ENCODE measurements at places on chromosomes 2 and 18. TPM values are rescaled to one million over a fixed set of nuclear protein-coding genes. Genes with fewer than 3 reads are reported as not detected.

GRCh38 chr2:43226955-43227829 is 786 bp upstream of the ZFP36L2 start:
- no peaks in the 10 kb centered on the region for H3K27me3 ChIP-seq
- peak overlapping the region; percentile 94 for H3K4me3 ChIP-seq
- H3K4me1 ChIP-seq, result peaks cover 7% of the 10 kb centered on the region
- peak; percentile 92 for DNase-seq

DNA sequence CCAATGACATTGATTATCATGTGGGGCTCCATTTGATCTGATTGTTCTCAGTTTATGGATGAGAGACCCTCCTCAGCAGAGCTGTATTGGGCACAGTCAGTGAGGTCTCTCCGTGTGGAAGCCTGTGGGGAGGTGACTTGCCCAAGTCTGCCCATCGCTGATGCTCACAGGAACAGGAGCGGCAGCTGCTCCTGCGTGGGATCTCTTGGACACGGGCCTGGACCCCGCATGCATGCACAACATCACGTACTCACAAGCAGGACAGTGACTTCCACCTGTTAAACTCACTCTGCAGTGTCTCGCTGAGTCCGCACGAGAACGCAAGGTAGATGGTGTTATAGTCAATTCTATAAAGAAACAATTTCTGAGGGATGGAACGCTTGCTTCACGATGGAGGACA is 55.0 kb downstream of the KCNF1 start:
- H3K36me3 ChIP-seq, result no peaks in the 10 kb centered on the region
- no peaks in the 10 kb centered on the region for H3K27me3 ChIP-seq
- H3K4me3 ChIP-seq, result no peak overlapping the region
- H3K27ac ChIP-seq, result no peak overlapping the region
- DNase-seq, result no peak
- H3K4me1 ChIP-seq, result no peaks in the 10 kb centered on the region

DNA sequence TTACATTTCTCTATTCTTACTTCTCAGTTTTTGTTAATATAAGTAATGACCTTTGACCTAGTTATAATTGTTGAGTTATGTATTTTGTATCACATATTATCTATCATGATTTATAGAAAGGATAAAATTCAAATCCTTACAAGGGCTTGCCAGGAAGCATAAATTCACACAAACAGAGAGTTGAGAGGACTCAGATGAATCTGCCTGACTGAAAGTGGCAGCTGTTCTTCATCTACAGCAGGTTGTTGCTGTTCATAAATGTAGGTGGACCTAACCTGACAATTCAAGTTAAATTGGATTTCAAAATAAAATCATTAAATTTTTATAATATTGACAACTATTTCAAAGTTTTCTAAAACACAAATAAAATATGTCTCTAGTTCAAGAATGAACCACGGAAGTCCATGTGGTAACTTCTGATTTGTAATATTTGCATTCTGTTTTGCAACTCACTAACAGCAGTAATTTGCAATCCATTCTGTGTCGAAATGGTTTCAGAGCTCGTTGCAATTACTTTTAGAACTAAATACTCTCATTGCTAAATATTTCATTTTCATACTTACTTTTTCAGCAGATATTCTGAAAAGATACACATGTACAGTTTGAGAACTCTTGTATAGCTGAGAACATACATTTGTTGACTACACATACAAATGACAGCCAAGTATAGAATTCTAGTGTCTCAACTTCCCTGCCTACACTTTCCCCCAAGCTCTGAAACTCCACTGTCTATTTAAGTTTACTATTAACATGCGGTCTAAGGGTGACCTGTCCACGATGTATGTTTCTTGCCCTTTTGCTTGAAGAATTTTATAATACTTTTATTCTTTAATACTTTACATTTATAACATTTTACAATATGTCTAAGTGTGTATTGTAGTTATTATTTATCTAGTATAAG is 25.7 kb downstream of the SCN7A start:
- H3K27ac ChIP-seq, result no peak overlapping the region
- no peaks in the 10 kb centered on the region for H3K4me1 ChIP-seq
- DNase-seq, result no peak

- H3K4me1 ChIP-seq, result no peaks in the 10 kb centered on the region
- H3K27ac ChIP-seq, result no peak overlapping the region
- no peaks in the 10 kb centered on the region for H3K27me3 ChIP-seq
- DNase-seq, result no peak
- H3K36me3 ChIP-seq, result no peaks in the 10 kb centered on the region
Measured at GRCh38 chr2:48915227-48915626, 159.7 kb upstream of the LHCGR start.

SLC23A3 gene
- total RNA-seq, result 1.8 TPM

TNFAIP6 gene
- 1.7 TPM for total RNA-seq

All from uterus (tissue), 4 donors.